ENCODE measurements at places on chromosomes 2 and 18.

DNA sequence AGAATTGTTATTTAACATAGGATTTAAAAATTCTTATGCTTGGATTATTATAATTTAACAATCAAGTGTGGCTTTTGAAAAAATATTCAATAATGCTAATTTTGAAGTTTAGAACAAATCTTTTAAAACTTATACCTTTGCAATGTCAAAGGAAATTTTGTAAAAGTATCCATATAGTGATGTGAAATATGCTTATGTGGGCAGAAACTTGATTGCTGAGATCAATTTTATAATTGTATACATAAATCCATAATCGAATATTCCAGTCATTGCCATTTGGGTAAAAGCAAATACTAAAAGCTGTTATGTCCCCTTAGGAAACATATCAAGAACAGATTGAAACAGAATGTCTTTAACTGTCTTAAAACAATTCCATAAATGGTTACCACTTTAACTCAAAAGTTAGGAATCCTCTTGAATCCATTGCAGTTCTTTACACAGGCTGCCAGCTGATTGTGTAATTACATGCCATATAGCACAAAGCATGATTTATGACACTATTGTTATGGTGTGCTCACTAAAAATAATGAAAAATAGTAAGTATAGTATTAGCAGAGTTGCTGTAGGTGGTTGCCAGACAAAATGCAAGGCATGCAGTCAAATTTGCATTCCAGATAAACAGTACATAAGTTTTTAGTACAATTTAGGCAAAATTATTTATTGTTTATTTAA lies 24.2 kb downstream of the PLCL1 start:
- DNase-seq = no peak

GRCh38 chr2:31286961-31287550 lies 53.1 kb downstream of the EHD3 start:
- DNase-seq = no peak

DNA sequence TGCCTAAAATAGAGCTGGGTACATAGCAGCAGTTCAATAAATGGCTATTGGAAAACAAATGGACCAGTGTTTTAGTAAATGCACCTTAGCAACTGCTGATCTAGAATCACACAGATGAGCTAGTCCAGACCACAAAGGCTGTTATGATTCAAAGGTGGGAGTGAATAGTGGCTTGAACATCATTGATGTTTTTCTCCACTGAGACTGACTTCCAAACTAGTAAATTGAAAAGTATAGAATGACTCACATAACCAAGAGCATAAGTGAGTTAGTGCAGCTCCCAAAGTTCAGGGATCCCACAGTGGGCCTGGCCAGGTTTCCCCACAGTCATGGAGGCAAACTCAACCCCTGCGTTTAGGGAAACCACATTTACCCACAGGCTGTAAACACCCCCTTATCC lies 106.7 kb upstream of the YPEL5 start:
- no peak for DNase-seq

DNA sequence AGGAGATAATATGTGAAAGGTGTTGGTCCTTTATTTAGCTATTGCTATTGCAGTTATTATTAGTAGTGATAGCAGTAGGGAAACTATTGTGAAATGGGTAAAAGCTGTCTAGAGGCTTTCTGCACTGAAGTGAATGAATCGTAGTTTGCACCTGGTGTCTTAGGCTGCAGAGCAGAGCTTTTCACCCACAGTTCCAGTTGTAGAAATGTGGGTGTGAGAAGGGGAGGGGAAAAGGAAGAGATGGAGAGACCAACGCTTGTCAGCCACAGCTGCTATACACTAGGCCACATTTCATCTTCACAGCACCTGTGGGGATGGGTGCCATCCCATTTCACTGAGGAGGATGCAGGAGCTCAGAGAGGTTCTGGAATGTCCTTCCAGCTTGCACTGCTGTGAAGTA lies 50.0 kb downstream of the TRPM8 start:
- no peak for DNase-seq

DNA sequence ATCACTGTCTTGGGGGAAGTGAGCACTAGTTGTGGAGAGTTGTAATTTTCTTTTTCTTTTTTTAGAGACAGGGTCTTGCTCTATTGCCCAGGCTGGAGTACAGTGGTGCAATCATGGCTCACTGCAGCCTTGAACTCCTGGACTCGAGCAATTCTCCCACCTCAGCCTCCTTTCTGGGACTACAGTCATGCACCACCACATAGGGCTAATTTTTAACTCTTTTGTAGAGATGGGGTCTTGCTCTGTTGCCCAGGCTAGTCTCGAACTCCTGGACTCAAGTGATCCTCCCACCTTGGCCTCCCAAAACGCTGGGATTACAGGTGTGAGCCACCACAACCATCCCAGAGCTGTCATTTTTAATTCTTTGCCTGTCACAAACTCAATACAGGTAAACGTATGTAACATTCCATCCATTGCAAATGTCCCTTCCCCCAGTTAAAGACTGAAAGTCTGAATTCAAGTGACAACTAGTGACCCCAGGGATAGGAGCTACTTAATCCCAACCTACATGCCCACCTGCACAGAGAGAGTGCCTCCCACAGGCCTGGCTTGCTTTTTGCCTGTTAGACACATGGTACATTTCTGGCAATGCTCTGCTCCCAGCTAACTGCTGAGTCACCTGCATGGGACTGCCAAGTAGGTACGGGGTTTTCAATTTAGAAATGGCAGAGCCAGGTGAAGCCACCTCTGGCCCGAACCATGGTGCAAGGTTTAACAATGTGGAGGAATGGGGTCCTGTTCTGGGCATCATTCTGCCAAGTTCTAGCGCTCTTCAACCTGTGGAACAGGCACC lies 60.6 kb downstream of the CYB5A start:
- no peak for DNase-seq

- no peak for DNase-seq
These were observed 82.0 kb upstream of the MSH2 start for GRCh38 chr2:47321006-47321405.

DNA sequence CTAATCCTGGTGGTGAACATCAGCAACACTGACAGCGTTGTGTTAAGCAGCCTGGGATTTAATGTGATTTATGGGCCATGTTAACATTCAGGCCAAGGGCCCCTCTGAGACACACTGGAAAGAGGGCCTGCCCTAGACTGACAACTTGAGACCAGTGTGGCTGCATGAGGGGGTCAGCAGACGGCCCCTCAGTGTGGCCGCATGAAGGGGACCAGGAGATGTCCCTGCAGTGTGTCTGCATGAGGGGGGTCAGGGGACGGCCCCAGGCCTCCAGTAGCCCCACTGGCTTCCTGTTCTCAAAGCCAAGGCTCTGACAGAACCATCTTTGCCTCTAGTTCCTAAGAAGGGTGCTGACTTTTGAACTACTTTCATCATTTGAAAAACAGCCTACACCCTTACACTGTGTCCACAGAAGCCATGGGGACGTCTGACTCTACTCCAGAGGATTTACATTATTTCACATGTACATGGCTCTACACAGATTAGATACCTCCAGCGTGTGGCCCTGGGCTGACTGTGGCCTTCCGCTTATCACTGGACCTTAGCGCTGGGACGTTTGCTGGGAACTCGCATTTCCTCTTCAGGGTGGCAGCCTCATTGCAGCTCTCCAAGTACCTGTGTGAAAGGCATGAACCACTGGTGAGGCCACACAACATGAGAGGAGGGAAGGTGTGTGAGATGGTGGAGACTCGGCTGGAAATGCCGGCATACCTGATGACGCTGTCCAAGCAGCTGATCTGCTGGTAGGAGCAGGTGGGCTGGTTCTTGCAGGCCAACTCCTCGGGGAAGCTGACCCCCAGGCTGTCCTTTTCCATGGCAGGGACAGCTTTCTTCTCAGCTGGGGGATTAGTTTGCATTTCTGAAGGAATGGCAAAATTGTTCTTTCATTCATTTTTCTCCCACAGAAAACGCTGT lies 18.2 kb upstream of the HES6 start:
- no peak for DNase-seq

- DNase-seq = no peak
These were observed 145.4 kb upstream of the ETAA1 start for GRCh38 chr2:67251741-67252140.

GRCh38 chr2:200616193-200616592 lies 30.4 kb downstream of the AOX1 start:
- no peak for DNase-seq

DNA sequence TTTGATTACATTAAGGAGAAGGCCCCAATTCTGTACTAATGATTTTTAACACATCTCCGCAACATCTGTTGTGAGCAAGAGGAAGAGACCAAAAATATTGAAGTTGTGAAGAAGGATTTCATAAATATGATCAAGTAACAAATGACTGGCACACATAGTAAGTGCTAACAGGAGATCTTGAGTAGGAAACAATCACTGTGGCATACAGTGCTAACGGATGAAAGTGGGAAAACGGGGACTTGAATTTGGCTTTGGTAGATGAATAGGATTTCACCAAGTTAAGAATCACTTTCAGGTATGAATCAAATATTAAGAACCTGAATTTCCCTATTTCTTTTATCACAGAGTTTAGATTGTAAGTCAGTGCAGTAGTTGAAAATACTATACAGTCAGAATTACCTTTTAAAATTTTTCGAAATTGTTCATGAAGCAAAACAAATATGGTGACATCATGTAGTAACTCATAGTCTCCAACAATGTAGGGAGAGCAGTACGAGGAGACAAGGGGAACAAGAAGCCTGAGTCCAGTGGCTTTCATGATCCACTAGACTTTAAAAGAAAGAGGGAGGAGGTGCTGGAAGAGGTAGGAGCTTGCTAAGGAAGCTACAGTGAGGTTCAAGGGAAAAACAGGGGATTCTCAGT lies 16.3 kb downstream of the CWC22 start:
- DNase-seq = no peak

- DNase-seq = no peak
These were observed 75.2 kb upstream of the RMDN2 start for GRCh38 chr2:37849911-37850310.

GRCh38 chr18:39620551-39621168 lies 2055.1 kb upstream of the CELF4 start:
- DNase-seq = no peak

DNA sequence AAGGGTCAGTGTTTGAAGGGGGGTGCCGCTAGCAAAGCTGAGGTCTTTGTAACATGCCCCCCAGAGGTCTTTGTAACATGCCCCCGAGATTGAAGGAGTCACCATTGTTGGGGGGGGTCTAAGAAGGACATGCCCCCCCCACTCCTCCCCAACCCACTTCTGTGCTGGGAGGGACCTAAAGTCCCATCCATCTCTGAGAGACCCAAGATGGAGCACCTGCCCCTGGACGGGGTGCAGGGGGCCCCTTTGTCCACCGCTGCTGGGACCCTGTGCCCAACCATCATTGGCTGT lies 5.9 kb upstream of the ASIC4 start:
- DNase-seq = no peak

Data from activated T-cell treated with anti-CD3 and anti-CD28 coated beads for 4 hours (primary cell).